T-helper 17 cell (primary cell): ENCODE measurements at places on chromosomes 12 and 14.

- H3K4me3 ChIP-seq, result no peak overlapping the region
- DNase-seq, result no peak
- H3K27ac ChIP-seq, result no peak overlapping the region
These were observed 88.8 kb downstream of the CCDC60 start for GRCh38 chr12:119423285-119423684.

- DNase-seq, result no peak
- no peak overlapping the region for H3K27ac ChIP-seq
- H3K36me3 ChIP-seq, result no peaks in the 10 kb centered on the region
- no peaks in the 10 kb centered on the region for H3K4me1 ChIP-seq
- no peaks in the 10 kb centered on the region for H3K27me3 ChIP-seq
- no peak overlapping the region for H3K4me3 ChIP-seq
These were observed 214.9 kb downstream of the KTN1 start for GRCh38 chr14:55794655-55795595.

- peaks cover 3% of the 10 kb centered on the region for H3K36me3 ChIP-seq
- no peaks in the 10 kb centered on the region for H3K27me3 ChIP-seq
- no peak overlapping the region for H3K4me3 ChIP-seq
- H3K27ac ChIP-seq, result peak overlapping the region; percentile 83
- H3K4me1 ChIP-seq, result peaks cover 34% of the 10 kb centered on the region
- DNase-seq, result no peak
These were observed 5.4 kb downstream of the GAPDH start for GRCh38 chr12:6539707-6540134.

GRCh38 chr12:6322352-6322751 lies 11.9 kb downstream of the PLEKHG6 start:
- DNase-seq, result no peak
- H3K27me3 ChIP-seq, result peaks cover 6% of the 10 kb centered on the region
- H3K4me1 ChIP-seq, result peaks cover 45% of the 10 kb centered on the region
- no peaks in the 10 kb centered on the region for H3K36me3 ChIP-seq
- no peak overlapping the region for H3K4me3 ChIP-seq

DNA sequence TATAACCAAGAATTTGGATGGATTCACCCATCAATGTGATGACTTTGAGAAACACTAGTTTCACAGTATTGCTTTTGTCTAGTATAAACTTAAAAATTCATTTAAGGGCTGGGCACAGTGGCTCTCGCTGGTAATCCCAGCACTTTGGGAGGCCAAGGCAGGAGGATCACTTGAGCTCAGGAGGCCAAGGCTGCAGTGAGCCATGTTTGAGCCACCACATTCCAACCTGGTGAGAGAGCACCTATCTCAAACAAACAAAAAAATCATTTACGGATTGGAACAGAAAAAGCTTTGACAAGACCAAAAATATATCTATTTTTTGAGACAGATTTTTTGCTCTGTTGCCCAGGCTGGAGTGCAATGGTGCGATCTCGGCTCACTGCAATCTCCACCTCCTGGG lies 27.5 kb downstream of the GNS start:
- H3K36me3 ChIP-seq, result peaks cover 5% of the 10 kb centered on the region
- no peaks in the 10 kb centered on the region for H3K27me3 ChIP-seq
- peaks cover 14% of the 10 kb centered on the region for H3K4me1 ChIP-seq
- H3K27ac ChIP-seq, result peak overlapping the region; percentile 90
- H3K4me3 ChIP-seq, result no peak overlapping the region

- peaks cover 11% of the 10 kb centered on the region for H3K36me3 ChIP-seq
- no peaks in the 10 kb centered on the region for H3K27me3 ChIP-seq
- peaks cover 79% of the 10 kb centered on the region for H3K4me1 ChIP-seq
- H3K4me3 ChIP-seq, result peak overlapping the region; percentile 96
These were observed 42.3 kb downstream of the BCL11B start for GRCh38 chr14:99229654-99230207.

DNA sequence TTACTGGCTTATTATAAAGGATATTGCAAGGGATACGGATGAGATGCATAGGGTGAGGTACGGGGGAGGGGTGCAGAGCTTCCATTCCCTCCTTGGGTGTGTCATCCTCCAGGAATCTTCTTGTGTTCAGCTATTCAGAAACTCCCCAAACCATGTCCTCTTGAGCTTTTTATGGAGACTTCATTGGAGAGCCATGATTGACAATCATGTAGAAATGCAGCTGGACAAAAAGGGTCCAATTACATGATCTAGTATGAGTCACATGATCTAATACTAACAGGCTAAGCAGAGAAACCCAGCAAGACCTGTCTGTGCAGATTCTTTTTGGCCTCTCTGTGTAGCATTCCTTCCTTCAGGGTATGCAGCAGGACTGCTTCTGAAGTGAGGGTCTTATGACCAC lies 23.9 kb upstream of the FLVCR2 start:
- no peak for DNase-seq
- H3K36me3 ChIP-seq, result no peaks in the 10 kb centered on the region
- peaks cover 35% of the 10 kb centered on the region for H3K4me1 ChIP-seq
- H3K27me3 ChIP-seq, result no peaks in the 10 kb centered on the region
- no peak overlapping the region for H3K4me3 ChIP-seq

- no peak overlapping the region for H3K4me3 ChIP-seq
- no peak for DNase-seq
- H3K27me3 ChIP-seq, result no peaks in the 10 kb centered on the region
- H3K36me3 ChIP-seq, result no peaks in the 10 kb centered on the region
- no peaks in the 10 kb centered on the region for H3K4me1 ChIP-seq
- no peak overlapping the region for H3K27ac ChIP-seq
These were observed 114.2 kb downstream of the DAD1 start for GRCh38 chr14:22474730-22475351.

DNA sequence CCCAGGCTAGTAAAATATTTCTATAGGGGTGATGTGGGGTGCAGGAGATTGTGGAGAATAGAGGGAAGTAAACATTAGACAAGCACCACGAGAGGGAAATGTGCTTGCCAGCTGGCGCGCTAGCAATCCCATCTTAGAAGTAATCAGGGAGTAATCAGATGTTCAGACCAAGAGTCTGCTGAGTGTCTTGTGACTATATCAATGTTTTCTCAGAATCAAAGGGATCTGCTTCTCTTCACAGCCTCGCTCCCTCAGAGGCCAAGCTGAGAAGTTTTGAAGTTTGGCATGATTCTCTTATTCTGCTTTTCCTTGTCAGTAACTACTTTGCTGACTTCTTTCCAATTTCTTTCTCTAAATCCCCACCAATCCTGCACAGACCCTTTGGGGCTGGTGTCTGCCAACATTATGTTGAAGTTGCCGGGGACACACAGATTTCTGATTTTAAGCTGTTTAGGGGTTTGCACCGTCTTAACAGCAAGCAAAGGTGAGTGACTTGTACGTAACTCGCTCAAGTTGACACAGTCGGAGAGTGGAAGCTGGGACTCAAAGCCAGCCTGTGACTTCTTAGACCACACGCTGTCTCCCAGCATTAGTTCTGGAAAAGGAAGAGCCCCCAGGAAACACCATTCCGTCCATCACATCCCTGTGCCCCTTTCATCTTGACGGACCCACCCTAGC lies 22.0 kb upstream of the TSPAN9 start:
- H3K4me1 ChIP-seq, result no peaks in the 10 kb centered on the region
- H3K36me3 ChIP-seq, result peaks cover 3% of the 10 kb centered on the region
- H3K4me3 ChIP-seq, result no peak overlapping the region
- H3K27me3 ChIP-seq, result peaks cover 45% of the 10 kb centered on the region

- no peak overlapping the region for H3K27ac ChIP-seq
- DNase-seq, result no peak
- peaks cover 2% of the 10 kb centered on the region for H3K36me3 ChIP-seq
- no peaks in the 10 kb centered on the region for H3K27me3 ChIP-seq
These were observed 2.8 kb downstream of the FBXO21 start for GRCh38 chr12:117187421-117187820.

- peaks cover 3% of the 10 kb centered on the region for H3K36me3 ChIP-seq
- no peak for DNase-seq
- peak overlapping the region; percentile 96 for H3K27ac ChIP-seq
- peak overlapping the region; percentile 98 for H3K4me3 ChIP-seq
These were observed 813 bp downstream of the TWF1 start for GRCh38 chr12:43805149-43805859.

- peak overlapping the region; percentile 67 for H3K27ac ChIP-seq
These were observed 62.7 kb downstream of the CHST11 start for GRCh38 chr12:104519190-104520019.
